Camera-type eye (tissue), 1 donor: ENCODE measurements at places on chromosomes 16 and 17. TPM values are rescaled to one million over a fixed set of nuclear protein-coding genes. Genes with fewer than 3 reads are reported as not detected.

SLC38A8 gene
- 6.6 TPM for total RNA-seq

EPOP gene
- 1.1 TPM for total RNA-seq

CCL3 gene
- 1.3 TPM for total RNA-seq

CCL11 gene
- not detected for total RNA-seq

KCTD5 gene
- total RNA-seq = 36.1 TPM

SLC12A4 gene
- total RNA-seq = 75.7 TPM

CCDC102A gene
- 17.3 TPM for total RNA-seq

SRCIN1 gene
- 14.8 TPM for total RNA-seq

DPEP1 gene
- 1.0 TPM for total RNA-seq

RSKR gene
- total RNA-seq = 29.6 TPM

SLFN14 gene
- 1.0 TPM for total RNA-seq

CDRT4 gene
- 6.7 TPM for total RNA-seq

NKD1 gene
- total RNA-seq = 15.0 TPM

SLC52A1 gene
- not detected for total RNA-seq

MMP2 gene
- 248 TPM for total RNA-seq

HAS3 gene
- 4.1 TPM for total RNA-seq

GDPD1 gene
- 15.1 TPM for total RNA-seq

CDH5 gene
- 41.5 TPM for total RNA-seq

KRT24 gene
- total RNA-seq = not detected

SCNN1G gene
- total RNA-seq = 0.49 TPM

KRT14 gene
- 51.0 TPM for total RNA-seq

OTOA gene
- total RNA-seq = 0.22 TPM

OMG gene
- 3.0 TPM for total RNA-seq

CD79B gene
- 0.77 TPM for total RNA-seq

TMEM235 gene
- total RNA-seq = 1.8 TPM

PDILT gene
- total RNA-seq = not detected

B9D1 gene
- total RNA-seq = 28.5 TPM

KIF2B gene
- not detected for total RNA-seq

PRDM7 gene
- total RNA-seq = not detected

LHX1 gene
- total RNA-seq = 2.6 TPM

CAPN15 gene
- 31.0 TPM for total RNA-seq

TBC1D3D gene
- total RNA-seq = 5.3 TPM

KRTAP1-5 gene
- total RNA-seq = not detected

MYLK3 gene
- total RNA-seq = 4.6 TPM

HES7 gene
- not detected for total RNA-seq
